CD4-positive, alpha-beta T cell treated with Interleukin-17A for 1 hour (primary cell): ENCODE measurements at places on chromosomes 16 and 17.

DNA sequence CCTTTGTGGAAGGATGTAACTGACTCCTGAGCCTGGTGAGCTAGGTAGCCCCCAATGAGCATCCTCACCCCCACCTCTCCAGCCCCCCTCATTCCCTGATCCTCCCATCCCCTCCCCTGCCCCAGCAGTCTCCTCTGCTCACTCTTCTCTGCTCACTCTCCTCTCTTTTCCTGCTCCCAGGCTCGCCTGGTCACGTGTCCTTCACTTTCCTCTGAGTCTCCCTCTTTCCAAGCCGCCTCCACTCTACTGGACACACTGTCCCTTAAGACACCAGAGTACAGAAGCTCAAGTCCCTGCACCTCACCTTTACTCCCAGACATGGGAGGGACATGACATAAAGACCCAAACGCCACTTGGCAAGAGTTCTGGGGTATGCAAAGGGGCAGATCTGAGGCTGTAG lies 76.3 kb upstream of the RBL2 start:
- DNase-seq, result no peak

GRCh38 chr17:33258296-33258695 lies 34.8 kb downstream of the ASIC2 start:
- DNase-seq, result no peak

DNA sequence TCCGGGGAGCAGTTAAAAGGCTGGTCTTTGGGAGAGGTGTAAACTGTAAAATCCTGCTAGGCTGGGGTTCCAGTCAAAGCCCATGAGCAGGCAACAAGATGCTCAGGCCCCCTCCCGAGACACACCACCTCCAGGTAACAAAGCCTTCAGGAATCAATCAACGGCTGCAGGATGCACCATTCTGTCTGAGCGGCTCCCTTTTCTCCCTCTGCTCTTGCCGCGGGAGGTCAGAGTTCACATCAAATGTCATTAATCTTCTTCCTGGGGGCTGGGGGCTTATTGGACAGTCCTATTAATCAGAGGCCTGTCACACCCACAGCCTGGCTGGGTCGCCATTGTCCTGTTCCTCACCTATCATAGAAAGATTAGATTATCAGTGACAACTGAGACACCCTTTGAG lies 11.9 kb upstream of the CCDC182 start:
- no peak for DNase-seq

- no peak for DNase-seq
Observed at GRCh38 chr16:88298833-88299745, 83.7 kb upstream of the ZNF469 start.

DNA sequence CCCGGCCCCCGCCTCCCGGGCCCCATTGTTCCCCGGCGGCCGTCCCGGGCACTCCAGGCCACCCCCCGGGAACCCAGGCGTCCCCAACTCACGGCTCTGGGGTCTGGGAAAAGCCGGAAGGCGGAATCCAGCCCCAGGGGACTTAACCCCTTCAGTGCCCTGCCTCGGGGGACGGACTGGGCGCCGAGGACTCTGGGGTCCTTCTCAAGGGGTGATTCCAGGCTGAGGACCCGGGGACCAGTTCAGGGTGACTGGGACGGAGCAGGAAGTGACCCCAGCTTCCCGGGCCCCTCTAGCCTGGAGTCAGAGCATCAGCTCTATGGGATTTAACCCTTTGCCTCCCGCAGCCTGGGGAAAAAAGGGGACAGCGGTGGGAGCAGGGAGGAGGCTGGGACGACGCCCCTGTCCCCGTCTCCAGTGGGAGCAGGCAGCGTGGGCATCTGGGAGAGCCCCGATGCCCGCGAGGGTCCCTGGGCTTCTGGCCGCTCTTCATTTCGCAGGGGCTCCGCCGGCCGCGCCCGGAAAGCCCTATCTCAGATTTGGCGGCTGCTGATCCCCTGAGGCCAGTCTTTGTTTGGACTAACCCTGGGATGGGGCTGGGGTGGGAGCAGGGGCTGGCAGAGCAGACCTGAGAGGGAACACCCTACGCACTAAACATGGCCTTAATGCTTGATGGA lies at the start of gene ZNF629:
Gene ZNF629, minus strand, starts transcription at position 270 of the 677 bp plus-strand sequence. CDS start 2,723 bp downstream, outside the sequence.
- peak; percentile 30 for DNase-seq
